ENCODE measurements at places on chromosomes 11 and 22.

- no peak for DNase-seq
These were observed 95.3 kb upstream of the USP47 start for GRCh38 chr11:11746449-11746848.

- DNase-seq = no peak
These were observed 1563.7 kb upstream of the TENM4 start for GRCh38 chr11:81004576-81004975.

DNA sequence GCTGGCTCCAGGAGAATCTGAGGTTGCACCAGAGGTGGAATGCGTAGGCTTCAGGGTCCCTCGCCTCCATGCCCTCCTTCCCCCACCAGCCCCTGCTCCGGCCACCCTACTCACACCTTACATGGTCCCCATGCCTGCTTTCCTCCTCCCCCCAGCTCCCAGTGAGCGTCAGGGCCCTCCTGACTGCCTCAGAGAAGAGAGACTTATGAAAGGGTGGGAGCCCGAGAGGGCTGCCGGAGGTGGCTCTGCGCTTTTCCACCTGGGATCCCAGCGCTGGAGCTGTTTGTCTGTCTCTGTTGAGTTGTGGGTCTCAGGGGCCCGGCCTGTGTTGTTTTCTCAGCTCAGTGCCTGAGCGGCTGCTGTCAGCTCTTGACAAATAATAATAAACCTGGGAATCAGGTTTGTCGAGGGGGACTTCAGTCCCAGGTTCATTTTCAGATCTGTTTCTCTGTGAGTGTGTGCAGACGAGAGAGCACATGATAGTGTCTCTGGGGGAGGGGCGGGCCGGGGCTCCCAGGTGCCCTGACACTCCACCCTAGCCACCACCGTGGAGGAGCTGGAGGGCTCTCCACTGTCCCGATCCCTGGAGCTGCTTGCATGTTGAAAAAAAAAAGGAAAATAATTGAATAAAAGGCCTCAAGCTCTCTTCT is 153.7 kb downstream of the FEZ1 start:
- DNase-seq = no peak

DNA sequence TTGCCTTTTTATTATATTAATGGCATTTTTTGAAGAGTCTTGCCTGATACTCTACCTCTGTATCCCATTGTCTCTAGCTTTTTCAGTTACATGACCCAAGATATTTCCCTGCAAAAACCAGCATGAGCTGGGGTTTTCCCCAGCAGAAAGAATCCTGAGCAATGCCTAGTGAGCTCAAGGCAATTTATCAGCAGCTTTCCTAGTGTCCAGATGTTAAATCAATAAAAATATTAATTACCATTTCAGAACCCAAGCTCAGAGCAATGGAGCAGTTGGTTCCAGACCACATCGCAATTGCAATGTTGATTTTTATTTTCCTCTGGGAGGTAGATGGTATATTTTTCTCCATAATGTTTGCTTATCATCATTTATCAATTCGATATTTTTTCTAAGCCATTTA is 137.2 kb downstream of the RAB38 start:
- no peak for DNase-seq

DNA sequence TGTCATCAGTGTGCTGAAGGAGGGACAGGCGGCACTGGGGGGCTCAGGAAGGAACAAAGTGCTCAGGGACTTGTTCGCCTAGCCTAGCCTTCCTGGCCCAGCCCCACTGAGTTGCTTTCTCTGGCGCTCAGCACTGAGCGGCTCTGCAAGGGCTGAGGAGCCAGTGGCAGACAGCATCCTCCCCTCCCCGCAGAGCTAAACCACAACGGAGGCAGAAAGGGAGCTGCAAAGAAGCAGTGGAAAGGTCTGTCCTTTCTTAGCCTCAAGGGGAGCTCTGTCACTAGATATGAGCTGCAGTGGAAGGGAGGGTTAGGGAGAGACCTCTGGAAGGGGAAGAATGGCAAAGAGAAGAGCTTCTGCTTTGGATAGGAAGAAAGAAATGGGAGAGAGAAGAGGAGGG is 89.7 kb upstream of the PHOX2A start:
- DNase-seq = no peak

- DNase-seq = no peak
These were observed 8.4 kb upstream of the LMO2 start for GRCh38 chr11:33900159-33900840.

Data from trophoblast cell (in vitro differentiated cells and primary cell).